ENCODE measurements at places on chromosomes 5 and 9. TPM values are rescaled to one million over a fixed set of nuclear protein-coding genes. Genes with fewer than 3 reads are reported as not detected.

- DNase-seq = no peak
Measured at GRCh38 chr9:37032713-37033112, 1.4 kb downstream of the PAX5 start.

DNA sequence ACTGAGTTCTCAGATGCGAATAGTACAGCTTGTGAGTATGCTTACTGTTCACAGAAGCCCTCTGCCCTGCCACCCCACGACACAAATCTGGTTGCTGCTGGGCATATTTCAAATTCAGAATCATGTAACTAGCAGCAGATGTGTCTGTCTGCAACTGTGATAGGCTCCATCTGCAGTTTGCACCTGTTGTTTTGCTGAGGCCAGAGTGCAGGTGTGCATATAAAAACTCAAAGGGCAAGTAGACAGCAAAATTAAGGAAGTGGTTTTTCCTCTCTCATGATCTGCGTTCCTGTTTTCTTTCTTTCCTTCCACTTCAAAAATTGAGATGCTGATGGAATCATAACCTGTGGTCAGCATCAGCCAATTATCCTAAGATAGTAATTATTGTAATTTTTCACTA lies 1000.5 kb downstream of the PTPRD start:
- no peak for DNase-seq

DNA sequence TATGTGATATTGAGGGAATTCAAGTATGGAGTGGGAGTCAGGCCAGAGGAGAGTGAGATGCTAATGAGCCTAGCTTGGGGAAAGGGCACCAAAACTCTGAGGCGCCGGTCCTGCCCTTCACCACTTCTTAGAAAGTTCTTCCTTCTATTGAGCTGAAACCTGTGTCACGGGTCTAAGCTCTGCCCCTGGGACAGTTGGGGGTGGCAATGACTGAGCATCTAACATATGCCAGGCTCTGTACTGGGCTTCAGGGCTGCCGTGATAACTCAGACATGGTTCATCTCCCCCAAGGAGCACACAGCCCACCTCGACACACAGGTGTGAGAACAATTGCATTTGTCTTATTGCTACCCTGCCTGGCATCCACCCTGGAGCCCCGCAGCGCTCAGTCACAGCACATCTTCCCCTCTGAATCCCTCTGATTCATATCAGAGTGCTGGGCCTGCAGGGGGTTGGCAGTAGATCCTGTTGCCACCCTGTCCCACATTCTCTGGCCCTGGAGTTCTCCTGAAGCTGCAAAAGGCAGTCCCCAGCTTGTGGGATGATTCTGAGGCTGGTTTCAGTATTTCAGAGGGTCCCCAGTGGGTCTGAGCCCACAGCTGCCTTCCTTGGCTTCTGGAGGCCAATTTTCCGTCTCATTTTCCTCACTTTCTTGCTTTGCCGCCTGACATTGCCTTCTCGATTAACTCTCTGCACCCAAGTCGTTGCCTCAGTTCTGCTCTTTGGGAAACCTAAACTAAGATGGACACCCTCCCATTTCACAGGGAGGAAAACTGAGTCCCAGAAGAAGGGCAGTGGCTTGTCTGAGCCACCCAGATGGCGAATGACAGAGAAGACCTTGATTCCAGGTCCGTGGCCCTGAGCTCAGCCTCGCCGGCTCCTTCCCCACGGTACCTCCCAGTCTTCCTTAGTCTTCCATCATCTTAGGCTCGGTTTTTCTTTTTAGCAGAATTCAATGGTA lies 42.5 kb downstream of the ALG2 start:
- DNase-seq = no peak

DNA sequence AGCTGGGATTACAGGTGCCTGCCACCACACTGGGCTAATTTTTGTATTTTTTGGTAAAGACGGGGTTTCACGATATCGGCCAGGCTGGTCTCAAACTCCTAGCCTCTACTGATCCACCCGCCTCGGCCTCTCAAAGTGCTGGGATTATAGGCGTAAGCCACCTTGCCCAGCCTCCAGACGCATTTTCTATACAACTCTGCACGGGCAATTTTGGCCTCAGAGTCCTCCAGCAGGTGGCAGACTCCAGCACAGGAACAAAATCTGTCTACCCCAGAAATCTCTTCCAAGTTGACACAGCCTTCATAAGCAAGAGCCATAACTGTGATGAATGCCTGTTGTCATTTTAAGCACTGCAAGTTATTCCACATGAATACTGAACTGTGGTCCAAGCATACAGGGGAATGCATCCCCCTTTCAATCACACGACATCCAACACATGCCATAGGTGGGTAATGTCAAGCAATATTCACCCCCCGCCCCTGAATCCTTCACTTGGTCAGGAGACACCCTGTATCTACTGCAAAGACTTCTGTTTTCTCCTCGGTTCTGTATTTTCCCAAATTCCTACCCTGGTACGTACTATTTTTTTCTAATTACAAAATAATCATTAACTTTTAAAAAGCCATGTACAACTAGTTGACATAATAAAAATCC lies 50.8 kb downstream of the ALDH7A1 start:
- peak; percentile 50 for DNase-seq

- no peak for DNase-seq
Measured at GRCh38 chr5:1415626-1416360, 29.4 kb downstream of the SLC6A3 start.

Gene GPR150
- 0.12 TPM for total RNA-seq

Gene NME5
- 6.7 TPM for total RNA-seq
